ENCODE measurements at places on chromosomes 3 and 15.

DNA sequence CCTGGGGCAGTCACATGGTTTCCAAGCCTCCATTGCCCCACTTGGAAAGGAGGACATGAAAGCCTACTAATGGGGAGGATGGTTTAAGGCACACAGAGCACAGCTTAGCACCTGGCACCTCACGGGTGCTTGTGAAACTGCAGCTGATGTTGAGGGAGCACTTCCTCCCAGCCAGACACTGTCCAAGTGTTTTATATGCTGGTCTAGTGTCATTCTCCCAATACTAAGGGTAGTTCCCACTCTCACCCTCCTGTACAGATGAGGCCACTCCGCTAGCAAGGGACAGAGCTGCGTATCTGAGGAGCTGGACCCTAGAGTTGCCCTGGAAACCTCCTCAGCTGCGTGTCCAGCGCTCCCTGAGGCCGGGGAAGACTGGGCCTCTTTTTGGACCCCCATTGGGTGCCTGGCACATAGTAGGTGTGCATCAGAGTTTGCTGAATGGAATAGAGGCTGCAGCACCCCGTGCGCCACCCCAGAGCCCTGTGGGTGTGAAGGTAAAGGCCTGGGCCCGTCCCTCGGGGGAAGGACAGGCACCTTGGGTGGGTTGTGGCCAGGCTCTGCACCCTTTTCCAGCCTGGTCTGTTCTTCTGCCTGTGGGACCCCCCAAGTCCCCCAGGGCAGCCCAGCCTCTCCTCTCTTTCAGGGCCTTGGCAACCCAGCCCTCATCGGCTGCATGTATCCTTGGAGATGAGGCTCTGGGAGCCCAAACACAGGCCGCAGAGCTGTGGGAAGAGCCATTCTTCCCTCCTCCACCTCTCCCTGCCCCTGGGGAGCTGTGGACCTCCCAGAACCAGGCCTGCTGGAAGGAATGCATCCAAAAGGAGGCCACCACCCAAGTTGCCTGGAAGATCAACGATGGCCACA is 31.3 kb downstream of the DNASE1L3 start:
- DNase-seq, result peak; percentile 48

DNA sequence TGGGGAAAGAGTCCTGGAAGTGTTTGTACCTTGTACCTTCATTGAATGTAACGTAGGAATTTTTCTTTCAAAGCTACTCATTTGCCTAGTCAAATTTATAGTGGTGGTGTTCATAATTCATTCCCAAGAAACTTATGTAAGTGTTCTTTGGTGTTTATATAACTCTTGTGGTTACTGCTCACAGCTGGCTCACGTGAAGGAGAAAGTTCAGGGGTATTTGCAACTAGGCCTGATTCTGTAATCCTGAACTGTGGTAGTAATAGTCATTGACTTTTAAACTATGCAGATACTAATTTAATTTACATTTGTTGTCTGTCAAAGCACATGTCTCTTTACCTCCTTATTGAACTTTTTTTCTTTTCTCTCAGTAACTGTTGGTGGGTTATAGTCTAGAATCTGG is 50.5 kb upstream of the TEX264 start:
- DNase-seq, result no peak

DNA sequence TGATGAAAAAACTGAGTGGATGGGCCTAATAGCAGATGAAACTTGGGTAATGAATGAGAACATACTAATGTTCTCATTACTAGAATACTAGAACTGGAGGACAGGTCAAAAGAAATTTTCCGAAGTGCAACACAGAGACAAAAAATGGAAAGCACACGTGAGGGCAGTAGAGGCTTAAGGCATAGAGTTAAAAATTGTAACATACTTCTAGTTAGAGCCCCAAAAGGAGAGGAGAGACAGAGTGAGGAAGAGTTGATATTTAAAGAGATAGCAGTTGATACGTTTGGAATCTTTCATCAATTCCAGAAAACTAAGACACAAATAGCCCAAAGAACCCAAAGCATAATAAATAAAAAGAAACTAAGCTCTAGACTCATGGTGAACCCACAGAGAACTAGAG is 327.9 kb downstream of the SQOR start:
- no peak for DNase-seq

- no peak for DNase-seq
Observed at GRCh38 chr15:75136118-75136517, 65.6 kb upstream of the C15orf39 start.

- DNase-seq, result no peak
Observed at GRCh38 chr3:194664857-194665256, 7.1 kb downstream of the LSG1 start.

DNA sequence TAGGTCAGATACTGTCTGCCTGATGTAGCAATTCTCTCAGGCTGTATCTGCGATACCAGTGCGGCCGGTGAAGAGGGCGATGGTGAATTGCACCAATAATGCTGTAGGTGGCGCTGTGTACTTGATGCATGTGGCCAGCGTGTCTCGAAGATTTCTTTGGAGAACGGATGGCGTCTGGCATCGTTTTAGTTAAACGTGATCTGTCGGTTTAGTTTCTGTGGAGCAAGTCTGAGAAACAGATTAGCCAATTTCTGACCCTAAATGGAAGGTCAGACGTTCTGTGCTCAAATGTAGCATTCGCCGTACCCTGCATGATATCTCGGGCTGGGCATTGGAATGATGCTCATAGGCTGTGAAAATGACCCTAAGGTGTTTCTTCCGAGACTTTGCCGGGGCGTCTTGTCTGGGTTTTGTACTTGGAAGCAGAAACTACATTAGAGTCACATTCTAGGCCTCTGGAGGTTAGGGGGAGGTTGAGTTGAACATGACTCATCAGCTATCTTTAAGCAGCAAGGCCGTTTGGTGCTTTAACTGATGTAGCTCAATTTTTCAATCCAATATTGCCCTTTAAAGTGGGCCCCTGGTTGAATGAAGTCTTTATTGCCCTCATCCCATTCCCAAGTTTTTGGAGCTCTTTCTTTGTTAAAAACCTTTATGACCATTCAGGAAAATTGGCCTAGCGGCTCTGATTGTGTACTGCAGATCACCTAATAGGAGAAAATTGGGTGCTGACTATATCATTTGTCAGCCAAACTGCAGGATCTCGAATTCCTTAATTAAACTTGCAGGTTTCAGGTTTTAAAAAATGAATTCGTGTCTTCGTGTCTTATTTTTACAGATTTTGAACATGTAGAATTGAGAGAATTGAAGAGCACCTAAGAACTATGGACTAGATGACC is 80.0 kb downstream of the SQOR start:
- peak; percentile 82 for DNase-seq

GRCh38 chr3:195458316-195458717 is 15.5 kb upstream of the ACAP2 start:
- DNase-seq, result peak; percentile 58

DNA sequence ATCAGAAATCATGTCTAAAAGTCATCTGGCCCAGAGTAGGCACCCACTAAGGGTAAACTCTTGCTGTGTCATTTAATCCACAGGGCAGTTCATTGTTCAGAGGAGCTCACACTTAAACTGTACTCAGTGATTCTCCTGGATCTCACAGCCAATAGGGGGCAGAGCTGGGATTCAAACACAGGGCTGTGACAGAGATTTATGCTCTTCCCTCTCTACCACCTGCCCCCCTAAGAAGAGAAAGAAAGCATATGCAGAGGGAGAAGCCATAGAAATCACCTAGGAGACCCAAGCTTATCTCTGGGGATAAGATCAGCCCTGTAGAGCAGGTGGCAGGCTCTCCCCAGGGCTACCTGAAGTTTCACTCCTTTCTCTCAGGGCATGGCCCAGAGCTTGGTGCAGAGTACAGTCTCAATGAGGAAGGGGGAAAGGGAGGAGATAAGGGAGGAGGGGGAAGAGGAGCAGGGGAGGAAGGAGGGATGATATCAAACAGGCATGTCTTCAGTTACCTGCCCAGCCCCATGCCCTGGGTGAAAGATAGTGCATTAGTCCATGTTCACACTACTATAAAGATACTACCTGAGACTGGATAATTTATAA is 51.8 kb upstream of the ADPGK start:
- peak; percentile 25 for DNase-seq

DNA sequence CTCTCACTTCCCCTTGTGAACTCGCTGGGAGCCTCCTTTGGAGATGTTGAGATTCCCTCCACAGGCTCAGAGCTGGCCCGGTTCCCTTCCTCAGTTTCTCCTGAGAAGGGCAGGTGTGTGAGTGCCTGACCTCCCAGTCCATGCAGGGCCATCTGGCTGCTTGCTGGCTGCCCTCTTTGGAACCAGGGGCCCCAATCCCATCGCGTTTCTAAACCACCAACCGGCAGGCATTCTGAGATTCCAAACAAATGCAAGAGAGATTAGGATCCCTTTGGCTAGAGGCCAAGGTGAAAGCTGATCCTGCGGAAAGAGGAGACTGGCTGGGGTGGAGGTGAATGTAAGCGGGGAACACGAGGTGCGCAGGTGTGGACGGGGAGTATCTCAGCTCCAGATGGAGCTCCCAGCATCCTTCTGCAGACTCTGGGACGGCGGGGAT is 2.9 kb upstream of the PRRT3 start:
- DNase-seq, result peak; percentile 51

DNA sequence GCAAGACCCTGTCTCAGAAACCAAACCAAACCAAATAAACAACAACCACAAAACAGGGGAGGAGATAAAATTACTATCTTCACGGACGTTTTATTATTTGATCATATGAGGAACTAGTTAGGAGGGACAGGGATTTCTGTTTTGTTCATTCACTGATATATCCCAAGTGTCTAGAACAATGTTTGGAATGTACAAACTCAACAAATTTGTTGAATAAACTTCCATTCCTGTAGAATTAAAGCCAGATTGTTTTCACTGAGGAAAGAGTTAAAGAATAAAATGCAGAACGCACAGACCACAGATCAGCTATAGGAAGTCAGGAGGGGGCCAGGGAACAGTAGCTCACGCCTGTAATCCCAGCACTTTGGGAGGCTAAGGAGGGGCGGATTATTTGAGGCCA is 6.5 kb upstream of the STRC start:
- DNase-seq, result no peak

DNA sequence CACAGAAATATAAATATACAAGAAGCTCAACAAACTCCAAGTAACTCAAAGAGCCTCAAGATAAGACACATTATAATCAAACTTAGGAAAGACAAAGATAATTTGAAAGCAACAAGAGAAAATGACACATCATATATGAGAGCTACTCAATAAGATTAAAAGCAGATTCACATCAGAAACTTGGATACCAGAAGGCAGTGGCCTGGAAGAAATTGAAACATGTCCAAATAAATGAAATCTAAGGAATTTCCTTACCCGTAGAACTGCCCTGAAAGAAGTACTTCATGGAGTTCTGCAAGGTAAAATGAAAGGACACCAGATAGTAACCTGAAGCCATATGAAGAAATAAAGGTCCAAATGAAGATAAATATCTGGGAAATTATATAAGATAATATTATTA is 113.9 kb downstream of the LSAMP start:
- no peak for DNase-seq

GRCh38 chr15:47570881-47571640 is 146.2 kb upstream of the SEMA6D start:
- DNase-seq, result no peak

DNA sequence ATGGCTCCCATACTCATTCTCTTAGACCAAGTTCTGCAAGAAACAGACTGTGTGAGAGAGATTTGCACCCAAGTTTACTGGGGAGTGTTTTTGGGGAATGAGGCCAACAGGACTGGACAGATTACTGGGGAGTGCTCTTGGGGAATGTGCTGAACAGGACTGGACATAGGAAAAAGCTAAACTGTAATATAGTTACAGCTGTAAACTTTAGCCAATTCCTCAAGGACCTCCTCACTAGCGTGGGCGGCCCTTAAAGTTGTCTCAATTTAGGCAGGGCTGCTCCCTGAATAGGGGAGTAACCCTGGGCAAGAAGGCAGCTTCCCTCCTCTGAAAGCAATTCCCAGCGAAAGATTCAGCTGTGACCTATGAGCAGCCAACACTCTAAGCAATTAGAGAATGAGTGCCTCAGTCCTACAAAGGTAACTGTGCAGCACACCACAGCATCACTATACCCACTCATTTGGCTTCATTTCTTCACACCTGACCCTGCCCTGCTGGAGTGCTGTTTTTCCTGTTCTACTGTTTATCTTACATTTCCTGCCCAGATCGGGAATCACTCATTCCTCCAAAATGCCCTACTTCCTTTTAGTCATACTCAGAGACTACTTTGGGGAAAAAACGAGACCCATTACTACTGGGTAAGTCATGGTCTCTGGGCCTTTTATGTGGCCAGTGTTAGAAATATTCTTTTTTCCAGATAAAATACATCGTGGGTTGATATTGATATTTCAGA is 41.3 kb upstream of the TRIM42 start:
- DNase-seq, result peak; percentile 3

GRCh38 chr15:63505842-63506222 is 1.4 kb downstream of the USP3 start:
- DNase-seq, result no peak

- DNase-seq, result no peak
Observed at GRCh38 chr3:175456466-175456865, 597.3 kb downstream of the NAALADL2 start.

- no peak for DNase-seq
Observed at GRCh38 chr15:92466834-92467233, 73.2 kb downstream of the ST8SIA2 start.
